ENCODE measurements at places on chromosomes 4 and X. TPM values are rescaled to one million over a fixed set of nuclear protein-coding genes. Genes with fewer than 3 reads are reported as not detected.

The ATP1B4 gene
- total RNA-seq = not detected

The TIGD4 gene
- 0.42 TPM for total RNA-seq

The ARHGAP24 gene
- 1.8 TPM for total RNA-seq

The EGF gene
- not detected for total RNA-seq

Data from liver (tissue), 10 donors.